Keratinocyte (primary cell): ENCODE measurements at places on chromosomes 2 and 18. TPM values are rescaled to one million over a fixed set of nuclear protein-coding genes. Genes with fewer than 3 reads are reported as not detected.

GRCh38 chr2:238131761-238132462, 6.6 kb upstream of the KLHL30 start:
- no peak for DNase-seq

FKBP7 gene
- 1.2 to 2.4 TPM (median 1.9 TPM) in 3 replicates for polyA plus RNA-seq

- no peak for DNase-seq
These were observed 2.0 kb upstream of the CAPN14 start for GRCh38 chr2:31219131-31219969.

SFT2D3 gene
- 1.8 to 2.4 TPM (median 2.3 TPM) in 3 replicates for polyA plus RNA-seq

- DNase-seq = no peak
These were observed 21.1 kb upstream of the MALT1 start for GRCh38 chr18:58649966-58650816.

GPBAR1 gene
- polyA plus RNA-seq = 0.10 to 0.18 TPM (median 0.12 TPM) in 3 replicates

SLC5A7 gene
- polyA plus RNA-seq = not detected in 3 replicates

- DNase-seq = no peak
These were observed 70.6 kb downstream of the B3GNT2 start for GRCh38 chr2:62266433-62267038.

DNA sequence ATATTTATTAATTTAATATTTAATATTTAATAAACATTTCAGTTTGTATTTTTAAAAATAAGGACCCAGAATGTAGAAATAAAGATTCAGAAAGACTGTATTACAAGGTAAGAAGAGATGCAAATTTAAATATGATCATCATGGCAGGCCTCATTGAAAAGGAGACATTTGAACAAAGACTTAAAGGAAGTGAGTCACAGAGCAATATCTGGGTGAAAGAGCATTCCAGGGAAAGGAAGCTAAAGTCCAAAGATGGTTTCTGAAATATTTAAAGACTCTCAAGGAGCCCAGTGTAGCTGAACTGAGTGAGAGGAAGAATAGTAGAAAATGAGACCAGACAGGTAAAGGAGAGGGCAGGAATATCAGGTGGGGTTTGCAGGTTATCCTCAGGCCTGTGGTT, 5.9 kb downstream of the SCYGR4 start:
- DNase-seq = no peak

- no peak for DNase-seq
These were observed 93.7 kb downstream of the TDRD15 start for GRCh38 chr2:21217442-21217841.

DNA sequence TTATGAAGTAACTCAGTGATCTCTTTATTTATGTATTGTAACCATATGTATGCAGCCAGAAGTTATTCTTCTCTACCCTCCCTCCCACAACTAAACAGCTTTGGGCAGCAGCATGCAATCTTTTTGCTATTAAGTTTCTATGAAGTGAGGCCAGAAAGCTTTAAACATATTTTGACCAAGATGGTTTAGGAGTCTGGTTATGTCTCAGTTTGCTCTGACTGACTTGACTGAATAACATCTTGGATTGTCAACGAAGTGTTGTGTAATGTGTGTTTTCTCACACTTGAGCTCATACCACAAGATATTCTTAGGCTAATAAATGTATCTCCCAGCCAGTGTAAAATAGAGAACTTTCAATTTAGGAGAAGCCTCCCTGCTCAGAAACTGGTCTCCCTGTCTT, 104.3 kb downstream of the TTC27 start:
- DNase-seq = no peak

OBSL1 gene
- polyA plus RNA-seq = 9.3 to 14.8 TPM (median 12.7 TPM) in 3 replicates

DNA sequence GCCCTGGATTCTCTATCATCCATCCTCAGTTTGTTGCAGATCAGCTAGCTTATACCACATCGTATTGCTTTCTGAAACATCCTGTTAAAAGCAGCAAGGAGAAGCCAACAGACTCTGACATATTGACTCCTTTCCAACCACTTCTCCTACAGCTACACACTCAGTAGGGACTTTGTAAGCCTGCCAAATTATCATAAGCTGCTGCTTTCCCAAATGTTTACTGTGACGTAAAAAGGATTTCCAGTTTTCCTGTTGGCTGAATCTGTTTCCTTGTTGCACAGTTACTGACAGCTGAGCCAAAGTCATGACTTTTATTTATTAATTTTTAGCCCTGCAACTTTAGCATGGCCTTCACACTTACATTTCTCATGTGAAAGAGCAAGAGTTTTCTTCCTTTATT, 294.3 kb downstream of the KCNJ3 start:
- no peak for DNase-seq

- DNase-seq = no peak
These were observed 17.1 kb downstream of the ANKRD44 start for GRCh38 chr2:197293252-197294007.

- no peak for DNase-seq
These were observed 1376.4 kb upstream of the CRIM1 start for GRCh38 chr2:34979148-34979547.

- no peak for DNase-seq
These were observed 73.1 kb downstream of the DNAH7 start for GRCh38 chr2:195995499-195995898.

DNA sequence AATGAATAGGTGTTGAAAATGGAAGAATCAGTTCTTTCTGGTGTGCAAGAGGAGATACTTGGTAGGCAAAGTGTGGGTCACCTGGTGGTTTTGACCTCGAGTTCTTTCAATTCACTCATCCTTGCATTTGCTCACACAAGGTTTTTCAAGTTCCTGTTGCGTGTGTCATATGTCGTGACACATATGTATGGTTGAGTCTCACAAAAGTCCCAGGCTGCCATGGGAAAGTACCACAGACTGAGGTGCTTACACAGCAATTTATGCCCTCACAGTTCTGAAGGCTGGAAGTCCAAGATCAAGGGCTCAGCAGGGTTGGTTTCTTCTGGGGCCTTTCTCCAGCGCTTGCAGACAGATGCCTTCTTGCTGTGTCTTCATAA, 64.4 kb downstream of the NCK2 start:
- DNase-seq = no peak

ORC2 gene
- polyA plus RNA-seq = 6.3 to 13.5 TPM (median 9.0 TPM) in 3 replicates

GAREM1 gene
- polyA plus RNA-seq = 2.8 to 3.8 TPM (median 3.6 TPM) in 3 replicates

COL4A4 gene
- 0.01 to 0.03 TPM in 2 of 3 replicates, not detected in the other for polyA plus RNA-seq

- DNase-seq = no peak
These were observed 108.6 kb downstream of the QPCT start for GRCh38 chr2:37453027-37453426.

- no peak for DNase-seq
These were observed 99.6 kb downstream of the PRPF40A start for GRCh38 chr2:152617456-152618192.

DNA sequence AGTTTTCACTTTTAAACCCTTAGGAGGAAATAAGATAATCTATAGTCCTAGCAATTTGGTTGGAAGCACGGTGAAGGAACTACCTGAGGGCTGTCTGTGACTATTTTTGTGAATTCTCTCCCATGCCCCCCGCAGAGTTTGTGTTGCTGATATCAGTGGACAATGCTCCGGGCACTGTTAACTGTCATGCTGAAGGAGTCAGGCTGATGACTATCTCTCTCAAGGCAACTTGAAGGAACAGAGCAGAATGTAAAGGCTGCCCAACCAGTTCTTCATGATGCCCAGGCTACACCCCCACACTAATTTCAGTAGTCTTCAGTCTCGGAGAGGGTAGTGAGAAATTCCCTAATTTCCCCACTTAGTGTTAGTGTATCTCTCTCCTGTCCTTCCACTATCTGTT, 21.6 kb upstream of the RAB6C start:
- DNase-seq = no peak

ACVR1C gene
- polyA plus RNA-seq = 0.03 to 0.54 TPM (median 0.20 TPM) in 3 replicates

IL36RN gene
- 1.7 to 7.9 TPM (median 3.9 TPM) in 3 replicates for polyA plus RNA-seq

GNLY gene
- polyA plus RNA-seq = not detected in 3 replicates

DNA sequence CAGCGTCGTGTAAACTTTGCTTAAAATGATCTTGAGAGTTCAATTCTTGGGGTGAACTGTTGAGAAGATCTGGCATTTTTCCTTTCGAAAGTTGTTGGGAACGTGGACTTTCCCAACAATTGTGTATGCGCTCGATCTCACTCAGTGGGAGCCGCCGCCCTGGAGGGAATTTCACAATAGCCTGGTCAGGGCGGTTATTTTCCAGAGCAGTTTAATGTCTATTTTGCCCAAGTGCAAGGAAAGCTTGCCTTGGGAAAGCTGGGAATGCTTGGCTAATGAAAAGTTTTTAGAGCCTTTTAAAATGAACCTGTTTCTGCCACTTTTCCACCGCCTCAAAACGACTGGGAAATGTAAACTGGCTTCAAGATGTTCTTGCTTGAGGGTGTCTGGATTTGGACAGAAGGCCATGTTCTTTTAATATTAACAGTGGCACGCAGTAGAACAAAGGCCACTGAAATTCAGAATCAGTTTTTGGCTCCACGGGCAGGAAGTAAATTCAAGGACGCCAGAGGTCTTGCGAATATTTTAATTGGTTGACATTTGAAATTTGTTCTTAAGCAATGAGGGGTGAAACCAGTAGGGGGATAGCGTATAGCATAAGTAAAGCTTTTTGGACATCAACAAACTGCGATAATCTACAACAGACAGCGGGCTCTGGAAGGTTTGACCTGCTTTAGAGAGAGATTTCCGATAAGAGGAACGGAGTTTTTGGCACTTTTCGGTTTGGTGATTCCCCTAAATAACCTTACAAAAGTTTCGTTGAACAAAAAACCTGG, 1.2 kb downstream of the CFLAR start:
- no peak for DNase-seq

GRCh38 chr2:233084488-233084887, 24.3 kb downstream of the INPP5D start:
- no peak for DNase-seq

GRCh38 chr18:12625241-12625640, 32.7 kb downstream of the SPIRE1 start:
- DNase-seq = no peak

RTP5 gene
- not detected in 3 replicates for polyA plus RNA-seq

CABYR gene
- 6.9 to 7.7 TPM (median 7.4 TPM) in 3 replicates for polyA plus RNA-seq

GRCh38 chr2:82675186-82675585, 1783.9 kb downstream of the SUCLG1 start:
- no peak for DNase-seq

DNA sequence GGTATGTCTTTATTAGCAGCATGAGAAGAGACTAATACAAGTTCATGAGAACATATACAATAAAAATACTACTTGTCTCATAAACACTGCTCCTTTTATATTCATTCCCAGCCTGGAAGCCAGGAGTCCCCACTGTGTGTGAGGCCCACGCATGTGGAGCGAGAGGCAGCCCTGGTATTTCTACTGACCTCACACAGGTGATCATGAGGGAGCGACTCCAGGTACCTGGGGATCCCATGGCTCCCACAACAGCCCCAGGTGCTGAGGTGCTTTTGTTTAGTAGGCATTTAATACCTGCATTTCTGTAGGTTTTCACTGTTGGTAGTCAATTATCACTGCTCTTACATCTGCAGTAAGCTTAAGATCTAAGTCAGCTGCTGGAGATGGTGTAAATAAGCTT, 75.2 kb downstream of the ZNF516 start:
- DNase-seq = no peak

CYRIA gene
- 0.69 to 1.4 TPM (median 0.79 TPM) in 3 replicates for polyA plus RNA-seq

DNA sequence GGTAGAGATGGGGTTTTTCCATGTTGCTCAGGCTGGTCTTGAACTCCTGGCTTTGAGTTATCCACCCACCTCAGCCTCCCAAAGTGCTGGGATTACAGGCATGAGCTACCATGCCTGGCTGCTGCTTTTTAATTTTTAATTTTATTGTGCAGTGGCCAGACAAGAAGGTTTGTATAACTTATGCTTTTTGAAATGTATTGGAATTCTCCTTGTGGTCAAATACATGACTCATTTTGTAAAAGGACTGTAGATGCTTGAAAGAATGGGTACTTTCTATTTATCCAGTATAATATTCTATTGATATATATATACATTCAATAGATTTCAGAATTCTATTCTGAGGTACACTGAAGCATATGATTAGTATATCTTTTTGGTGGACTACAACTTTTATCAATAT, 82.6 kb upstream of the ST3GAL5 start:
- no peak for DNase-seq

AGFG1 gene
- 111 to 125 TPM (median 111 TPM) in 3 replicates for polyA plus RNA-seq

FSIP2 gene
- polyA plus RNA-seq = 0.31 to 0.45 TPM (median 0.38 TPM) in 3 replicates

DNA sequence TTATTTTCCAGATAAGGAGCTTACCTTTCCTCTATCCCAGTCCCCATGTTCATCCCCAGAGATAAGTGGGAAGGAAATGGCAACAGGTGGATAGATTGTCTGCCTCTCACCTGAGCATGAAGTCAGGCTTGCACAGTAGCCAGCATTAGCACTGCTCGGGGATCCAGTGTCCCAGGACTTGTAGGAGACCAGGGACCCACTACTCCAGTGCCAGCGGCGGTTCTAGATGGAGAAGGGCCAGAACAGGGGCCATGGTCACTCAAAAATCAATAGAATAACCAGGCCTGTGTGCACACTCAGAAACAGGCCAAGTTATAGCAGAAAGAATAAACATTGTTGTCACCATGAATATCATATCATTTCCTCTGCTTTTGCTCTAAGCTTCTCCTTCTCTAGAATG, 2.4 kb downstream of the REG1B start:
- DNase-seq = no peak

DNA sequence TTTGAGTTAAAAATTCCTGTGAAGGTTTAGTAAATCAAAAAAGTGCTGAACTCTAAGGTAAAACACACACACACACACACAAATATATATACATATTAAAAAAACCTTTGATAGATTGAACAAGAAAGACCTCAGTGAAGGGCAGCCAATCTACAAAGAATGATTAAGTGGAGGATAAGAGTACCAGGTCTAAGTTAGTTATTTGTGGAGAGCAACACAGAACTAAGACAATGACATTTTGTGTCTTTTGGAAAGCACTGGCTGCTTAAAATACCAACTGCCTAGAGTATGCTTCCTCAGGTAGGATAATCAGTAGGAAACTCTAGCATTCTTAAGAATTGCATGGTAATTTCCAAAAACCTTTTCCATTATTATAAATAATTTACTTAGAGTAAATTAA, 481.4 kb upstream of the SYT4 start:
- no peak for DNase-seq

DNA sequence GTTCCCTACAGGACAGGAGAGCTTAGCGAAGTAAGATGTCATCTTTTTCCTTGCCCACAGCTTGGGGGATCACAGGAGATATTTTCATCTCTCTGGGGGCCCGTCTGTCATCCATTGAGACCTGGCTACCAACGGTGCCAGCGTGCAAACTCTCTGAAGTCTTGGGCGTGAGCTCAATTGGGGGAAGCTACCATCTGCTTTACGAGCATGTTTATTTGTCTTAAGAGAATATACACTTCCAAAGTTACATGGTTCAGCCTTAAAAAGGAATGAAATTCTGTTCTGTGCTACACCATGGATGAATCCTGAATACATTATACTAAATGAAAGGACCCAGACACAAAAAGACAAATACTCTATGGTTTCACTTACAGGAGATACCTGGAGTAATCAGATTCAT, 13.6 kb downstream of the SAG start:
- DNase-seq = no peak

GRCh38 chr2:62556086-62556485, 50.1 kb upstream of the TMEM17 start:
- no peak for DNase-seq

WIPF1 gene
- 0.09 to 0.32 TPM (median 0.16 TPM) in 3 replicates for polyA plus RNA-seq

DNA sequence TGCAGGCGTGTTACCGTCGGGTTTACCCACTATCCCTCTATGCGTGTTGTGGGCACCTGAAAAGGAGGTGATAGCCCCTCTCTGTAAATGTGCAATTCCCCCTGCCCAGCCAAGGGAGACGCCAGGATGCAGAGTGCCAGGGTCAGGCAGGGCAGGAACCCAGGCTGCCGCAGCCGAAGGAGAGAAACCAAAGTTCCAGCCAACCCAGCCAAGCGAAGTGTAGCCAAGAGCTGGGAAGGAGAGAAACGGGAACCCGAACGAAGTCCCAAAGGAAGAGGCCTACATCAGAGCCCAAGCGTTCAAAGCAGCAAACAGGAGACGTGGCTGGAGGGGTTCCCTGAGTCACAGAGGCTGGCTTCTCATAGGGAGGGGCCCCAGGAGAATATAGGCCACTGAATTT, 24.2 kb upstream of the SPR start:
- DNase-seq = no peak
